ENCODE measurements at places on chromosomes 7 and 10. TPM values are rescaled to one million over a fixed set of nuclear protein-coding genes. Genes with fewer than 3 reads are reported as not detected.
A peak's percentile ranks its signal among the peaks of the same experiment; 100 is the strongest.

GRCh38 chr10:133318494-133319127 lies 9.9 kb downstream of the ZNF511 start:
- peak; percentile 77 for DNase-seq

GRCh38 chr10:63543576-63543962 lies 22.4 kb downstream of the REEP3 start:
- no peak for DNase-seq

DNA sequence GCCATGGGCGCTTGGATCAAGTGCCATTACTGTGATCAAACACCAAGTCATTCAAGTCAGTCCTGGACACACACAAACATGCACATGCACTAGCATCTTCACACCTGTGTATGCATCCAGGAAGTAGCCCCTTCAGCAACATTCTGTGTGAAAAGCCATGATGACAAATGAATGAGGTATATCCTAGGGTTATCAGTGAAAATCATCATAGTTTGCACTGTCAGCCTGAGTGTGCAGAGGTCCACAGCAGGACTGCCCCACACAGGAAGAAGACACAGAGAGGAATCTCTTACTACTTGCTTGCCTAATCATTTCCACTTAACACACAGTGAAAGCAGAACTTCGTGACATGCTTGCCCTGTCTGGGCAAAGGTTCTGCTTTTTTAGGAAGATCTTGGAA lies 184.0 kb upstream of the ADO start:
- no peak for DNase-seq

- no peak for DNase-seq
These were observed 11.8 kb downstream of the NT5C3A start for GRCh38 chr7:33050535-33051318.

Gene GSAP
- total RNA-seq, result 4.0 TPM
